ENCODE measurements at places on chromosomes 2 and 18.

DNA sequence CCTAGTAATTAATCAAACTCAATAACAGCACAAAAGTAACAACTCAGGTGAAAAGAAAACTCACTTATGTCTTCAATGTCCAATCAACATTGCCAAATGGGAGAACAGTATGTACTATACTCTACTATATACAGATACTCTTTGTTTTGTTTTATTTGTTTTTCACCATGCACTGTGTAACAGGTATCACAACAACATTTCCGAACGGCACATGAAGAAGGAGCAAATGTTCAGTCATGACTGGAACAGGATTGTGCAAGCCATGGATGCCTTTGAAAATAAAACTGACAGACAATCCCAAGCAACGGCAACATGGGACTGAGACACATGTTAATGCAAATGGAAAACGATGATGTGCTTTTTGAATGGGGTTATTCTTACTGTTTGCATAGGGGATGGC lies 334.9 kb upstream of the THUMPD2 start:
- DNase-seq: no peak

DNA sequence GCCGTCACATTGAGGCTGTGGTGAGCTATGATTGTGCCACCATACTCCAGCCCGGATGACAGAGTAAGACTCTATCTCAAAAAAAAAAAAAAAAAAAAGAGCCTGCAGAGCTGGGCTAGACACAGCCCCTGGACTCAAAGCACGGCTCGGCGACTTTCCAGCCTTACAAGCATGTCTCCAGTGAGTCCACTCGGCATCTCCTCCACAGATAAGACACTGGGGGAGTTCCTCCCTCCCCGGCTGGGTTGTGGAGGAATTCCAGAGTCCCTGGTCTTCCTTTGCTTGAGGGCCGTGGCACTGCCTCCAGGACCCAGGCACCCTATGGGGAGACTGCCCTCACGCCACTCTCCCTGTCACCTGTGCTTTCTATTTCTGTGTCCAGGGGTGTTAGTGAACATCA lies 30.9 kb upstream of the RPL31 start:
- no peak for DNase-seq

- no peak for DNase-seq
These were observed 193.1 kb downstream of the SH3RF3 start for GRCh38 chr2:109322111-109322510.

DNA sequence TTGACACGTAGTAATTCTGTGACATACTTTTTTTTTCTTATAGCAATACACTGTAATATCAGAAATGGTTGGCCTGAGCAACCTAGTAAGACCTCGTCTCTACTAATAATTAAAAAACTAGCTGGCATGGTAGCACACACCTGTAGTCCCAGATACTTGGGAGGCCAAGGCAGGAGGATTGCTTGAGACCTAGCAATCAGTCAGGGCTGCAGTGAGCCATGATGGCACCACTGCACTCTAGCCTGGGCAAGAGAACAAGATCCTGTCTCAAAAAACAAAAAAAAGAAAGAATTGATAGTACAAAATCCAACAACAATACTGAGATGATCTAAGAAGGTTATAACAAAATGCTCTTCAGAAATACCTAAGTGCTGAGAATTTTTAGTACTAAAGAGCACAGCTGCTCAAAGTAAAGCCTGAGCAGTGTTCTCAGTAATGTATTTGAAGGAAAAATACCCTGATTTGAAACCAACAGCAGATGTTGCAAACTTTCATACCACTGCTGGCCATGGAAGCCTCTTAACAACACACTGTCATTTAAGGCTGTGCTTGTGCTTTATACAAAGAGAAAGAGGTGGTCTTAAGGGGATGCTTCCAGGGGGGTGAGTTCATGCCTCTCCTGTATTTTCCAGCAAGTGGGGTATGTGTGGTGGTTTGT lies 132.6 kb upstream of the CDCA7 start:
- DNase-seq: no peak

- DNase-seq: peak; percentile 77
These were observed 171.8 kb downstream of the ICOS start for GRCh38 chr2:204108330-204108751.

GRCh38 chr2:37337620-37338280 lies 6.7 kb upstream of the QPCT start:
- DNase-seq: no peak

DNA sequence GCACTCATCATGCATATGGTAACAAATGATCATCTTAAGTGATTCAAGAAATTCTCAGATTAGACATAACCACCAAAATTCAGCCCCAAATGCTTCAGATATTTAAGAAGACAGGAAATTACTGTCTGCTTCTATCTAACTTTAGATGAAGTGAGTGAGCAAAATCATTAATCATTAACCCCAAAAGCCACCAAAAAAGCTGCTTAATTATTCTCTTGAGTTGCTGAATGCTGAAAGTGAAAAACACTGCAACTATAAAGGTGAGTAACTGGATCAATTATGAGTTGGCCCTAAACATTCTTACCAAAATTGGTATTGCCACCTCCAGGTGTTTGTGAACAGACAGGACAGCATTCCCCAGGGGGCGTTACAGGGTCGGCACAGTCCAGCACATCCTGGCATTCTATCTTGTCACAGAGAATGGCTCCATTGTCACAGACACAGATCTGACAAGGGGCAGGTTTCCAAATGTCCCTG lies 69.6 kb downstream of the COL5A2 start:
- DNase-seq: no peak

- no peak for DNase-seq
These were observed 66.0 kb upstream of the PMAIP1 start for GRCh38 chr18:59833785-59834184.

- DNase-seq: no peak
These were observed 324.1 kb upstream of the SYT4 start for GRCh38 chr18:43601432-43601831.

GRCh38 chr2:51511002-51511401 lies 479.1 kb upstream of the NRXN1 start:
- DNase-seq: no peak

DNA sequence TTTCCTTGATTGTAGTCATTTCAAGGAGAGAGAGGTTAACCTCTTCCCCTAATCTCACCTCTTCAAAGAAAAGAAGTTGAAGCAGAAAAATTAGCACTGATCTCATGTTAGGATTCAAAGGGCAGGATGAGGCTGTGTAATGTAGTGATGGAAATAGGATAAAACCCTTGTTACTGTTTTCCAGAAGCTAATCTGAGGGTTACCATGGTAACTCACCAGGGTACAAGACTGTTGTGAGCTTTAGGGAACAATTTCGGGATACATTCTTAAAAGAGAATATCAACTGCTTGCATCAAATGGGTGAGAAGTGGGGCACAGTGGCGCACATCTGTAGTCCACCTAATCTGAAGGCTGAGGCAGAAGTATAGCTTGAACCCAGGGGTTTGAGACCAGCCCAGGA lies 64.9 kb upstream of the SLC39A10 start:
- DNase-seq: no peak

DNA sequence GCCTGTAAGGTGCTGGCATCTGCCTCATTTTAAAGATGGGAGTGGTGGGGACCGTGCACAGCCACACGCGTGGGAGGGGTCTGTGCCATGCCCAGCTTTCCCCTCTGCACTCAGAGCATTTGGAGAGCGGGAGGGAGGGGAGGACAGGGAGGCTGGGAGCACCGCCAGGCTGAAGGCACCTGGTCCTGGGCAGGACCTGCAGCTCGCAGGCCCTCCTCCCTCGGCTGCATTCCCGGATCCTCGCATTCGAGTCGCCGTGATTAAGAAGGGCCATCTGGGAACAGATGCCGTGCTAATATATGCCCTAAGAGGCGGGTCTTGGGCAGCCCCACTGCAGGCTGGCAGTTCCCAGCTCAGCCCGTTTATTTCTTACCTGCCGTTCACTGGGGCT lies 84.0 kb downstream of the PTGR3 start:
- no peak for DNase-seq

- DNase-seq: no peak
These were observed 318.9 kb upstream of the ACVR2A start for GRCh38 chr2:147525819-147526489.

DNA sequence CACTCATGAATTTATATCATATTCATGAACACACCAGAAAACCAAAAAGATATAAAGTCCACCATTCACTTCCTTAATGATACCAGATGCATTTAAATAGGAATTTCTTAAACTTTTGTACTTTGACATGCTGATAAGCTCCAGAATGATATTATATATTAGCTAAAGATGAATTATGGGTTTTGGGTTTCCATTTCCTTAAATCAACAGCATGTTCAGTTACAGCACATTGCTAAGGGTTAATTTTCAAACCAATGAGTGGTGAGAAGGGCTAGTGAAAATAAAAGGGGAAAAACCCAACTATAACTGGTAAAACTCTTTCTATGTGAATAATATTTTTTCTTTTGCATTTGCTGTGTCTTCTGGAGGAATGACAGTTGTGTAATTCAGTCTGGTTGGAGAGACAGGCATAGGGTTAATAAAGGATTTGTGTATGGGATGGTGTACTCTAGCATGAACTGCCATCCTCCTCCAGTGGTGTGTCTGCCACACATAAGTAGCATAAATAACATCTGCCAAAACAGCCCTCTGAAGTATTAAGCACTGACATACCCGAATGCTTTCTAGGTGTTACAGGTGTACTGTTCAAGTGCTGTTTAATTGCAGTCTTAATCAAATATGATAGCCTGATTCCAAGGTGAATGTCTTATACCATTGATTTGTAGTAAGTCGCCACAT lies 19.3 kb upstream of the CPS1 start:
- DNase-seq: no peak

- no peak for DNase-seq
These were observed 6.1 kb upstream of the TDRD15 start for GRCh38 chr2:21117688-21118087.

- no peak for DNase-seq
These were observed 416.0 kb upstream of the NETO1 start for GRCh38 chr18:73283788-73284187.

- DNase-seq: no peak
These were observed 58.2 kb downstream of the KDM3A start for GRCh38 chr2:86499326-86499725.

GRCh38 chr18:75638776-75639471 lies 211.4 kb upstream of the SMIM21 start:
- DNase-seq: no peak

DNA sequence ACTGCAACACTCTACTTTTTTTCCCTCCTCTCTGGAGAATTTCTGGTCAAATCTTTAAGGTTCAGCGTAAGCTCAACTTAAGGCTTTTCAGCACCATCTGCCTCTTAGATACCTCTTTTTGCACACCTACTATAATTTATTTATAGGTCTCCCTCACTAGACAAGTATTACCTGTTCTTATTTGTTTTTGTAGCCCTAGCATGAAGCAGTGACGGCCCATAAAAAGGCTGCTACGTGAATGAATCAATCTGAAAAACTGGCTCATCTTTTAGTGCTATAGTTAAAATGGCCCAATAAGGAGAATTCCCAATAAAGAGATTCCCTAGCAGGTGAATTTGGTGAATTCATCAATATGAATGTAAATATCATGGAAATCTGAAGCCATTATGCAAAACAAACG lies 6.5 kb downstream of the RNF149 start:
- DNase-seq: no peak

GRCh38 chr2:8380566-8380965 lies 301.3 kb upstream of the ID2 start:
- DNase-seq: no peak

DNA sequence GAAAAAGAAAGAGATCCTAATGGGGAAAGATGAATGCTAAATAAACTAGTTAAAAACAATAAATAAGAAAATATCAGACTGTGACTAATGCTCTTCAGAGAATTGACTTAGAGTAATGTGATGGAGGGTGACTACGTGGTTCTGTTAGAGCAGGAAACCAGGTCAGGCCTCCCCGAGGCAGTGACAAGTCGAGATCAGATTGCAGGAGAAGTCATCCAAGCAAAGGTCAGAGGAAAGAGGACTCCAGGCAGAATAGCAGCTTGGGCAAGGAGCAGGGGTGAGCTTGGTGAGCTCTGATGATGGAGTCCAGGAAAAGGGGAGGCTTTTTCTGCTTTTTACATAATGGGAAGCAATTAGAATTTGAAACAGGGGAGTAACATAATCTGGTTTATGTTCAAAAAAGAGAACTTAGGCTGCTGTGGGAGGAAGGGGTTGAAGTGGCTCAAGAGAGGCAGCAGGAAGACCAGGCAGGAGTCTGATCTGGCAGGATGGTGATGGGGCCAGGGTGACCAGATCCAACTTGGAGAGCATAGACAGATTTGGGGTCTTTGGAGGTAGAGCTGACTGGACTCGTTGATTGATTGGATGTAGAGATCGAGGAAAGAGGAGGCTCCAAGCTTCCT lies 27.3 kb upstream of the ITGB6 start:
- DNase-seq: no peak

GRCh38 chr2:177245010-177245422 lies 19.5 kb downstream of the NFE2L2 start:
- DNase-seq: no peak

GRCh38 chr18:58042826-58043490 lies 1.1 kb upstream of the NEDD4L start:
- DNase-seq: peak; percentile 40

DNA sequence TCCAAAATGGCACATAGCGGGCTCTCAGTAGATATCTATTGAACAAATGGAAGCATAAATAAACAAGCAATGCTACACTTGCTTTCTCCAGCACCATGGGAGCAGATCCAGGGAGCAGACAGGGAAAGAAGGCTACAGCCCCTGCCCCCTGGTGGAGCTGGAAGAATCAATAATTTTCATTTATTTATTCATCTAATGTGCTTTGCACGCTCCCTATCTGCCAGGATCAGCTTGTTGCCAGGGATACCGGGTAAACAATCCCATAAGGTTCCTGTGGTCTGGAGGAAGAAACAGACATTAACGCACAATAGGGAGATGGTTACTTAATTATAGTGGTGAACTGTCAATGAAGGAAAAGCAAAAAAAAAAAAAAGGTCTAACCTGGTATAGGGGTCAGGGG lies 40.1 kb upstream of the CLASP1 start:
- DNase-seq: no peak

DNA sequence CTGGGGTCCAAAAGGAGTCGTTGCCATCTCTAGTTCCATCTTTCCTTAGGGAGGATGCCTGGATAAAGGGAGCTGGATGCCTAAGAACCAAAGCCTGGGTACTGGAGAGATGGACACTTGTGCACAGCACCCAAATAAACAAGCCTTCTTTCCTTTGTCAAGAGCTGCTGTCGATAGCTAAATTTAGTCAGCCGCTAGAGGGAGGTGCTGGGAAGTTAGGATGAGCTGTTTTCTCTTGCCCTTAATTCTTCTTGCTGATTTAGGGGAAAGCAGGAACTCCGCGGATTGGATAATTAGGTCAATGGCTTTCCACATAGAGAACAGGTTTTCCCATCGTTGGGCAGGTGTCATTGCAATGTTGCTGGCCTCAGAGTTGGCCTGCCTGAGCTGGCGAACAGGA lies 30.9 kb upstream of the SERPINB12 start:
- no peak for DNase-seq

DNA sequence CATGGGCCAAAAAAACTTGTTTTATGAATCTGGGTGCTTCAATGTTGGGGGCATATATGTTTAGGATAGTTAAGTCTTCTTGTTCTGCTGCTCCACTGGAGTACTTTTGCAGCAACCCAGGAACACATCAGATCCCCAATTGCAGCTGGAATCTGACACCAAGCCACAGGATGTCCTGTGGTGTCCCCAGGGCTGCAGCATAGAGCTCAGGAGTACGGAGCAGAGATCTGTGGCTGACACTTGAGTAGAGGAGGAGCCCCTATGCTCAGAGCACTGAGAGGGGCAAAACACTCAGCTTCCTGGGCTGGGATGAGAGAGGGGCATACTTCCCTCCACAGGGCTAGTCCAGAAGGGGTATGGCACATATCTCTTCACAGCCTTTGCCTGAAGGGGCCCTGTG lies 138.9 kb upstream of the ERBB4 start:
- DNase-seq: no peak

- DNase-seq: no peak
These were observed 215.9 kb downstream of the TMEM247 start for GRCh38 chr2:46695283-46695682.

- DNase-seq: no peak
These were observed 34.3 kb downstream of the GIGYF2 start for GRCh38 chr2:232731470-232731869.

Data from activated CD8-positive, alpha-beta memory T cell treated with anti-CD3 and anti-CD28 coated beads, Interleukin-2, amount 10 ng/mL, durations not matched to agents 7 days and 5 days (primary cell).